ENCODE measurements at places on chromosomes 3 and 15. TPM values are rescaled to one million over a fixed set of nuclear protein-coding genes. Genes with fewer than 3 reads are reported as not detected.

The SKOR1 gene
- total RNA-seq = not detected

The CLRN1 gene
- not detected for total RNA-seq

The RBMS3 gene
- total RNA-seq = 18.4 TPM

- no peak for DNase-seq
These were observed 120.9 kb downstream of the NEDD4 start for GRCh38 chr15:55872471-55872870.

DNA sequence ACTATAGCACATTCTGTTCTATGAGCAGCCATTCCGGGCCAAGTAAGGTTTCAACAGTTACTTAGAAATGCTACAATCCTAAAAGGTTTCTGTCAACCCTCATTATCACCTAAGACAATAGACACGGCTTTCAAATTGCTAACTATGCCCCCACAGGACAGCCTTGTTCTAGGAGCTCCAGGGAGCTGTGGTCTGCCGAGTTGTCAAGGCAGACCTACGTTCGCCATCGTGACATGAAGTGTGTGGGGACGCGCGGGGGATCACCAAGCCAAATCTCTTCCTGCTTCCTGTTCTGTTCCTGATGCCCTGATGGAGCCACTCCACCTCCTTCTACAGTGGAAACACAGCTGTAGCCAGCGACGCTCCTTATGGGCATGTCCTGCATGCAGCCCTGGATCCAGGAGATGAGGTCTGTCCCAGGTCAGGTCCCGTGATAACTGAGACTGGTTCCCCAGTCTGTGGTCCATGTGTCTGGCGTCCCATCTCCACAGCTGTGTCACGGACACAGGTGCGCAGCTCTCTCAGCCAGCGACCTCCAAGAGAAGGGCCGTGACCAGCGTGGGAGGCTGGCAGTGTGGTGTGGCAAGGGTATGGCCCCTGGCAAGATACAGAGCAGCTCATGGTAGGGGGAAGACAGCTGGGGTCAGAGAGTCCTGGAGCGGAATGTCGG is 82.8 kb downstream of the PCSK6 start:
- no peak for DNase-seq

DNA sequence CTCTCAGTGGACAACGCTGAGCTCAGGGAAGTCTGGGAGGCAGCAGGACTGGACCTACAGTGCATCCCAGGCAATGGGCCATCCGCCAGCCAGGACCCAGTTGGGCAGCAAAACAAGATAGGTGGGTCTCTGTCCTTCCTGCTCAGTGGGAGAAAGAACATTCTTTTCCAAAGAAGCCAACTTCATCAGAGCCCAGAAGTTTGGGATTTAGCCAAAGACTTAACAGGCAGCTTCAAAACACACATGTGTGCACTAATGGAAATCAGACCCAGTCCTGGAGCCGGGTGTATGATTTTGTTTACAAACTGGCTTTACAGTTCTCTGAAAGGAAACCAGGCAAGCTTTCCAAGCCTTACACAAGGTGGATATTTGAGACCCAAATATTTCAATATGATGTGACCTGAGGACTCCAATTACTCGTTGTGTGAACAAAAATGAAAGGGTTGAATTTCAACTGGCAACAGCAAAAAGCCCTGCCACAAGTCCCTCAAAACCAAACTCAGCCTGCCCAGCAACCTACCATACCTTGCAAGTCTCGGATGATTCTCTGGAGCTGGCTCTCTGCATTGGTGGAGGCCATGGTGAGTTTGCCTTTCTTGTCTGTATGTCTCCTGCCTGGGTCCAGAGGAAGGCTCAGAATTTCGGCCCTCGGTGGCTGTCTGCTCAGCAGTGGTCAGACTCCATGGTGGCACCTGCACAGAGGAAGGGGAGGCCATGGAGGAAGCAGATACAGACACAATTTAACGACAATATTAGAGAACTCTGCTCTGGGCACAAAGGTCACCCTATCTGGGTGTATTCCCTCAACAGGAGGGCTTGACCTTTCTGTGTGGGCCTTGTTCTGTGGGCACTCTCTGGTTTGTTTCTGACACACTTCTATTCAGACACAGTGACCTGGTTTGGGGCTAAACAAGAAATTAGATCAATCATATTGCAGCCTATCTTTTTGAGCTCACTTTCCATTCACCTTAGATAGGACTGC is 11.0 kb downstream of the FYCO1 start:
- DNase-seq = no peak

DNA sequence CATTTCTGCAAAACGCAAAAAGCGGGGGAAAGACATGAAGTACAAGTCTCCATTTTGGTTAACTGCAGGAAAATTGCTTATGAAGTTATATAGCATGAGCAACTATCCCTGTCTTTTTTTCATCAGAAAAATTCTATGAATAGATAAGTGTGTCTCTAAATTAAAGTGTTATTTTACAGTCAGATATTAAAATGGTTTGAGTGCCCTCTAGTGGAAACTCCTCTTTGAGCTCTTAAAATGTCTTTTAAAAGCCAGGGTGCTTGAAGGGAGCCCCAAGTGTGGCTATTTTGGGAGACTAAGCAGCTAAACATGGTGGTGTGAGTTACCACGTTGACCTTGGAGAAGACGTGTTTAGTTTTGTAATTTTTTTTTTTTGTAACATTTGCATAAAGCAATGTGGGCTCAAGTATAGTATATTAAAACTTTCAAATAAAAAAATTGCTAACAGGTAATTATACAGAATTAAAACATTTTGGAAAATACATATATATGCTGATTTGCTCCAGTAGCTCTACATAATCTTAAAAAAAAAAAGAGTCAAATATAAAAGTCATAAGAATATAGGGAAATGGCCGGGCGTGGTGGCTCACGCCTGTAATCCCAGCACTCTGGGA is 77.2 kb downstream of the PPP2R3A start:
- DNase-seq = peak; percentile 7

GRCh38 chr3:64818196-64818595 is 130.4 kb upstream of the ADAMTS9 start:
- DNase-seq = no peak

Measured in kidney epithelial cell (primary cell).